ENCODE measurements at places on chromosomes 12 and 14.

DNA sequence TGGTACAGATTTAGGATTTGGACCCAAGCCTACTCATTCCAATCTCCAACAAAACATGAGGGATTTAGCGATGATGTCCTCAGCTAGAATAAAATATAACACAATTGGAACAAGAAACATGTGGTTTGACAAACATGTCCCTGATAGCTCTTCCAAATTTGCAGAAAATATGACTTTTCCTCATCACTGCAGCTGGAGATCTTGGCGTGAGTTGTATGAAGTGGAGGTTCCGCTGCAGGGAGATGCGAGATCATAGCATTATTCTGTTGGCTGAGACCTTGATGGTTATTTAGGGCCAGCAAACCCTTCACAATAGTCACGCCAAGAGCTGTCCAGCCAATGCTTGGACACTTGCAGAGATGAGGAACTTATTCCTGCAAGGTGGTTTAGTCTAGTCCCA is 413.4 kb upstream of the TBX3 start:
- no peak overlapping the region for H3K4me3 ChIP-seq
- H3K27me3 ChIP-seq: no peaks in the 10 kb centered on the region
- no peak for DNase-seq
- no peak overlapping the region for H3K27ac ChIP-seq
- peaks cover 44% of the 10 kb centered on the region for H3K4me1 ChIP-seq

DNA sequence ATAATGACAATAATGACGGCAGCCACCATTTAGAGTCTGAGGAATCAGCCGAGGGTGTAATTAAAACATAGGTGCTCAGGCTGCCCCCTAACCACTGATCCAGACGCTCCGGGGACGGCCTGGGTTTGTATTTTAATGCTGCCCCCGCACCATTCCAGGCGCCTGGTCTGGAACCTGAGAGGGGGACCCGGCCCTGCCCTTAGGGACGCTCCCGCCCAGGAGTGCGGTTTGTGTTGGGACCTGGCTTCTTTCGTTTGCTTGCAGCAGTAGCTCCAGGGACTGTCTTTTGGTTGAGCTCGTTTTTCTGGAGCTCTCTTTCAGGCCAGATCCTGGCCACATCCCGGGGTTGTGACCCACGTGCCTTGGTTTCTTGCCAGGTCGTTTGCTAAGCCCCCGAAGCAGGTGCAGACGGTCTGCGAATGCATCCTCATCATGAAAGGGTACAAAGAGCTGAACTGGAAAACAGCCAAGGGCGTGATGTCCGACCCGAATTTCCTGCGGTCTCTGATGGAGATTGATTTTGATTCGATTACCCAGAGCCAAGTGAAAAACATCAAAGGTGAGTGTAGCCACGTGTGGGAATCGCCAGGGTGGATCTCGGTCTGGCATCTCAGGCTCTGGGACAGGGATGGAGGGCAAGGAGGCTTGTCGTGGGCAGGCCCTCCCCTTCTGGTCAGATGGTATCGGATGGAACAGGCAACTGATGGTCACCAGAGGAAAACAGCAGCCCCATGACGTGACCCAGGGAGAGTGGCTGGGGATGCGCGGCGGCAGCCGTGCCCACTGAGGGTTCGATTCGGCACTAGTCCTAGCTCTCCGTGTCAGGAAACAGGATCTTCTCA is 63.5 kb downstream of the CCDC92 start:
- no peak for DNase-seq
- no peaks in the 10 kb centered on the region for H3K27me3 ChIP-seq
- H3K4me3 ChIP-seq: no peak overlapping the region

DNA sequence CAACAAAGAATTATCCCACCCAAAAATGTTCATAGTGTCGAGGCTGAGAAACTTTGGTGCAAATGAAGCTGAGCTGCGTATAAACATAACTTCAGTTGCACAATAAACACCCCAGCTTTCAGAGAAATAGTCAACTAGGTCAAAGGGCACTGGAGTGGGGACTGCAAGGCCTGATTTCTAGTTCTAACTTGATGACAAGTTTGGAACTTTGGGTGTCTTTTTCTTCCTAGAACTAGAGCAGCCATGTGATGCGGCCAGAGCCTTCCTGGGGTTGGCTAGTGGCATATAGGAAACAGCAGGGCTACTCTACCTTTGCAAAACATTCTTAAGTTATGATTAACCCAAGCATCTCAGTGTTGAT is 298.4 kb upstream of the AMIGO2 start:
- no peaks in the 10 kb centered on the region for H3K4me1 ChIP-seq
- no peak overlapping the region for H3K4me3 ChIP-seq
- no peak overlapping the region for H3K27ac ChIP-seq

- no peak overlapping the region for H3K4me3 ChIP-seq
- H3K36me3 ChIP-seq: no peaks in the 10 kb centered on the region
- no peaks in the 10 kb centered on the region for H3K27me3 ChIP-seq
- no peaks in the 10 kb centered on the region for H3K4me1 ChIP-seq
- DNase-seq: no peak
Measured at GRCh38 chr14:56064513-56064912, 53.7 kb upstream of the PELI2 start.
